ENCODE measurements at places on chromosomes 7 and 10.

- DNase-seq: no peak
Measured at GRCh38 chr7:32103361-32103760, 33.2 kb upstream of the PDE1C start.

DNA sequence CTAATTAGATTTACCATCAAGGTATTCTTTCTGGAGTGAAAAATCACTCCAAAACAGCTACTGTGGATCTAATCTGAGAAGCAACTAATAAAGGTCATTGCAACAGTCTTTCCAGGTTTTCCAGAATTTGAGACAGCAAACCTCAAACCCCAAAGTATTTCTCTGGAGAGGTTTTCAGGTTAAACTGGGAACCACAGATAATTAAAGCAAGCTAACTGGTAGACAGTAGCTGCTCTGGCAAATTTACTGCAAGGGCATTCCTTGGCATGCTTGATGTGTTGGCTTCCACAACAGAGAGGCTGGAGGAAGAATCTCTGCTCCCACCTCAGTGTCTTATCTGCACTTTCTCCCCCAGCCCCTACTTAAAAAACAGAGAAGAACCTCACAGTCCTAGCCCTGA, 140.0 kb upstream of the NRBF2 start:
- DNase-seq: peak; percentile 43

- no peak for DNase-seq
Measured at GRCh38 chr7:85176197-85176596, 10.7 kb downstream of the SEMA3D start.

GRCh38 chr7:27170426-27171324, 3.4 kb downstream of the HOXA10 start:
- no peak for DNase-seq

DNA sequence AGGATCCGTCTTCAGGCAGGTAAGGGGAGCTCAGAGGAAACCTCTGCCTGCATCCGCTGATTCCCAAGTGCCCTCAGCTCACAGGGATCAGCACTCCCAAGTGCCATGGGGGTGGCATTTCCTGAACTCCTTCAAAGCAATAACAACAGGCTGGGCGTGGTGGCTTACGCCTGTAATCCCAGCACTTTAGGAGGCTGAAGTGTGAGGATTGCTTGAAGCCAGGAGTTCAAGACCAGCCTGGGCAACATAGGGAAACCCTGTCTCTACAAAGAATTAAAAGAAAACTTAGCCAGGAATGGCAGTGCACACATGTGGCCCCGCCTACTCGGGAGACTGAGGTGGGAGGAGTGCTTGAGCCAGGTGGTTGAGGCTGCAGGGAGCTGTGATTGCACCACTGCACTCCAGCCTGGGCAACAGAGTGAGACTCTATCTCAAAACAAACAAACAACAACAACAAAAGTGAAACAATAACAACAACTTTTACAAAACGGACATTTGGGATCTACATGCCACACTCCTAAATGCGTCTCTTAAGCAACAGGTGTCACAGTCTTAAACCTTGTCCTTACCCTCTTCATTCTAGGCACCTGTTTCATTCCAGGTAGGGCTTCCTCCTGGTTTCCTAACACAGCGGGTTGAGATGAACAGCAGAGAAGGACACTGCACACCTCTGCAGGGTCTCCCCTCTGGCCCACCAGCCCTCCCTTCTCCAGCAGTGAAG, 73.8 kb downstream of the PAXIP1 start:
- DNase-seq: no peak

GRCh38 chr10:32317795-32318357, 29.1 kb downstream of the EPC1 start:
- no peak for DNase-seq

- DNase-seq: no peak
Measured at GRCh38 chr7:150332852-150333635, 8.4 kb downstream of the RARRES2 start.

DNA sequence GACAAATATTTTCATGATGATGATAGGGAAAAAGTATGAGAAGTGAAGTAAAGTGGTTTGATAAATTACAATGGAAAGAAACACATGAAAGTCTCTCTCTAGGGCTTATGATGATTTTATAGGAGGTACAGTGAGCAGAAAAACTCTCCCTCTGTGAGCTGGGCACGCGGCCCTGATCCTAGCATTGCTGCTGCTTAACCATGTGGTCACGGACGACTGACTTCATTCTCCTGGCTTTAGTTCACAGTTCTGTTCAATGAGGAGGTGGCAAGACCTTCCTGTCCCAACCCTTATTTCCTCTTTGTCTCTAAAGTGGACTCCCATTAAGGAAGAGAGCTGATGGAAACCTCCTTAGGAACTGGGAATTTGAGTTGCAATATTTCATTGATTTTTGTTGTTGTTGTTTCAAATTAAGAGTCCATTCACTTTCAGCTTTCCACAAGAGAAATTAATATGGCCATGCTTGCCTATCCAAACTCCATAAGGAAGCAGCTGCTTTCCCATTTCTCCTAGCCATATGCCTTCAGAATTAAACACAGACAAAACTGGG, 8.2 kb upstream of the PON3 start:
- peak; percentile 78 for DNase-seq
